Effector CD4-positive, alpha-beta T cell (primary cell): ENCODE measurements at places on chromosomes 2 and 18.

GRCh38 chr2:33437815-33438214, 38.6 kb upstream of the RASGRP3 start:
- no peak for DNase-seq

GRCh38 chr18:57595347-57595746, 8.8 kb upstream of the FECH start:
- DNase-seq: no peak

- DNase-seq: no peak
Observed at GRCh38 chr2:233844836-233845235, 9.5 kb downstream of the HJURP start.

GRCh38 chr2:51657849-51658248, 625.9 kb upstream of the NRXN1 start:
- DNase-seq: no peak

DNA sequence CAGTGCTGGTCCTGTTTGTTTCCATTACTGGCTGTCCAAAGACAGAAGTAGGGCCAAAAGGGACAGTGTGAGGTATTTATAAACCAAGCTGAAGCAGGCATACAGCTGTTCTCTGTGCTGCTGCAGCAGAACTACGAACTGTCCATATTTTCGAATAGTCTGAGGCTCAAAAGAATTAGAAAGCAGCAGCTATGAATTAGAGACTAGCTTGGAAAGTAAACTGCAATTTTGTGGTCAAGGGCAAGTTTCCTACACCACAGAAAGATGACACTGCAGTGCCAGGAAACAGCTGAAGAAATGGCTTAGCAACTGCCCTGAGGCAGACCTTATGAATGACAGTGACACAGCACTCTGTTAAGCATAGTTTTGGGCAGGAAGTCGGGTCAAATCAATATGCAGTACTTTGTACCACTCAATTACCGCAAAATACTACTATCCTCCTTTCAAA, 125.3 kb downstream of the TMEM131 start:
- DNase-seq: no peak

DNA sequence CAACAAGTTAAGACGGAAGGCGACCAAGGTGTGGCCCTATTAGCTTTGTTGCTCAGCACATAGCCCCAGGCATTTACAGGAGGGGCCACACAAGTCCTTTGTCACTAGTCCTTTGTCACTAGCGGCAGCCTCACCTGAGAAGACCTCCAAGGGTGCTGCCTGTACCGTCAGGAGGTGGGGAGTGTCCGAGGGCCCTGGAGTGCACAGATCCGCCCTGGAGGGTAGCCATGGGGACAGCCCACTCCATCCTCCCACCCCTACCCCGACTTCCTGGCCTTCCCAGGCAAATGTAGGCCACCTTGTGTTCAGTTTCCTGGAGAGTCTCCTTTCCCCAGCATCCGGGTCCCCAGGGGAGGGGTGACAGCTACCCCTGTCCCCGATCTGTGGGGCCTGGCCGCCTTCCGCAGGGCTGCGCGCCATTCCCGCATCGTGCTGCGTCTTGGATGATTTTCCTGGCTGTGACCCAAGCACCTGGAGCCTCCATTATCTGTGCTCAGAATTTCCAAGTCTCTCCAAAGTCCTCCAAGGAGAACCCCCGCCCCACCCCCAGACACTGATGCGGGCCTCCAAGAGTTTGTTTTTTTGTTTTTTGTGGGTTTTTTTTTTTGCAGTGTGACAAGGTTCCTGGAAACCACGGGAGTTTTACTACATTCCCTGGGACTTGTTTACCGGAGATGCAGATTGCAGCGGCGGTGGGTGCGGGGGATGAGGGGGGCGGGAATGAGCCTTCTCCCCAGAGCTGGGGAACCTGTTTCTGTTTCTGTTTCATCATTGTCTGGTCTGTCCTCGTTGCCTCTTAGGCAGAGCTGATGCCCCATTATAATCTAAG, 28.6 kb downstream of the TEX44 start:
- no peak for DNase-seq

DNA sequence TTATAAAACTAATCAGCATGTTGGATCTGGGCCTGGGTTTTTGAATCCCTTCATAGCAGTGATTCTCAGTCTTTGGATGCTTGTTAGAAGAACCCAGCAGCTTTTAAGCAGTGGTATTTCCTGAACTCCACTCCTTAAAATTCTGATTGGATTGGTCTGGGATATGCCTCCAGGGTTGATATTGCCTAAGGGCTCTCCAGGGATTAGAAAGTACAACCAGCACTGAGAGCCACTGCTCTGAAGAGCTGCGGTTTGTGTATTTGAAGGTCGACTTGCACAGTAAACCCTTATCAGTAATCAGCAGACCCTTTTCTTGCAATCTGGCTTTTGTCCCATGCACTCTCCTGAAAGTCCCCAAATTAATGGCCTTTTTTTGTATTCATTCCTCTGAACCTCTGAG, 17.0 kb upstream of the RBMS1 start:
- DNase-seq: no peak

- no peak for DNase-seq
Observed at GRCh38 chr2:172993139-172993538, 82.5 kb upstream of the MAP3K20 start.

- no peak for DNase-seq
Observed at GRCh38 chr18:58128381-58129374, 84.7 kb downstream of the NEDD4L start.

GRCh38 chr2:232635820-232636219, 2.4 kb downstream of the EFHD1 start:
- DNase-seq: no peak

GRCh38 chr18:26777351-26778053, 88.0 kb downstream of the AQP4 start:
- DNase-seq: no peak

- DNase-seq: no peak
Observed at GRCh38 chr18:76315722-76316230, 179.3 kb downstream of the ZNF516 start.

DNA sequence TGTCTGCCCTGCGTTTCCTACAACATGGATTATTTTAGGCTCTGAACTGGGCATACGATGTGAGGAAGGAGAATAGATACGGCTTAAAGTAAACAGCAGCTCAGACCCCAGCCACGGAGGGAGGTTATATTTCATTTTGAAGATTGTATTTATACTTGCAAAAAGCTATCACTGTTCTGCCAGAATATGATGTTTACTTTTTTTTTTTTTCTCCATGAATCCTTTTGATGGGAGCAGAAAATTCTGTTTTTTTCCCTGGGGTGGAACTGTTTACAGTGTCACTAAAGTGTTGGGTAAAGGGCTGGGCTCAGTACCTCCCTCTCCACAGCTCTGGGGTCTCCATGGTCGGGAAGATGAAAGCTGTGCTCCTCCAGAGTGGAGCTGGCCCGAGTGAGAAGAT, 13.1 kb downstream of the PCARE start:
- DNase-seq: no peak

DNA sequence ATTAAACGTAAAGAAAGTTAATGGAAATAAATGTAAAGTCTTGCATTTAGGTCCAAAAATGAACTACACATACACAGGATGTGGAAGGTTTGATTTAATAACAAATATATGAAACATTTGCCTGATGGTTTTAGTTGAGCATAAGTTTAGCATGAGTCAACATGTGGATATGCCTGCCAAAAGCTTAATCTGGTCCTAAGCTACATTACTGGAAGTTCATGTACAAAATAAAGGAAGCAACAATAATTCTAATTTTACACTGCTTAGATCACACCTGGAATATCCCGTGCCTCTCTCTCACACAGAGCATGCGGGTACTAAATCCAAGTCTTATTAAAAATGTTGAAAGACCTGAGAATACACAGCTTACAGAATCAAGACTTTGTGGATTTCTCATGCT, 276.5 kb upstream of the NRP2 start:
- no peak for DNase-seq

- DNase-seq: no peak
Observed at GRCh38 chr18:45197526-45197970, 417.7 kb upstream of the SLC14A2 start.

DNA sequence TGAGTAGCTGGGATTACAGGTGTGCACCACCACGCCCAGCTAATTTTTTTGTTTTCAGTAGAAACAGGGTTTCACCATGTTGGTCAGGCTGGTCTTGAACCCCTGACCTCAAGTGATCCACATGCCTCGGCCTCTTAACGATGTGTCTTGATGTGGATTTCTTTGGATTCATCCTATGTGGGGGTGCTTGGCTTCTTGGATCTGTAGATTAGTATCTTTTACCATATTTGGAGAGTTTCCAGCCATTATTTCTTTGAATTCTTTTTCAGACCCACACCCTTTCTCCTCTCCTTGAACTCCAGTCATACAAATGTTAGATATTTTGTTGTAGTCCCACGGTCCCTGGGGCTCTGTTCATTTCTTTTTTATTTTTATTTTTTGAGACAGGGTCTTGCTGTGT, 6.8 kb upstream of the TOGARAM2 start:
- no peak for DNase-seq

- DNase-seq: no peak
Observed at GRCh38 chr2:133072837-133073694, 403.1 kb upstream of the LYPD1 start.

DNA sequence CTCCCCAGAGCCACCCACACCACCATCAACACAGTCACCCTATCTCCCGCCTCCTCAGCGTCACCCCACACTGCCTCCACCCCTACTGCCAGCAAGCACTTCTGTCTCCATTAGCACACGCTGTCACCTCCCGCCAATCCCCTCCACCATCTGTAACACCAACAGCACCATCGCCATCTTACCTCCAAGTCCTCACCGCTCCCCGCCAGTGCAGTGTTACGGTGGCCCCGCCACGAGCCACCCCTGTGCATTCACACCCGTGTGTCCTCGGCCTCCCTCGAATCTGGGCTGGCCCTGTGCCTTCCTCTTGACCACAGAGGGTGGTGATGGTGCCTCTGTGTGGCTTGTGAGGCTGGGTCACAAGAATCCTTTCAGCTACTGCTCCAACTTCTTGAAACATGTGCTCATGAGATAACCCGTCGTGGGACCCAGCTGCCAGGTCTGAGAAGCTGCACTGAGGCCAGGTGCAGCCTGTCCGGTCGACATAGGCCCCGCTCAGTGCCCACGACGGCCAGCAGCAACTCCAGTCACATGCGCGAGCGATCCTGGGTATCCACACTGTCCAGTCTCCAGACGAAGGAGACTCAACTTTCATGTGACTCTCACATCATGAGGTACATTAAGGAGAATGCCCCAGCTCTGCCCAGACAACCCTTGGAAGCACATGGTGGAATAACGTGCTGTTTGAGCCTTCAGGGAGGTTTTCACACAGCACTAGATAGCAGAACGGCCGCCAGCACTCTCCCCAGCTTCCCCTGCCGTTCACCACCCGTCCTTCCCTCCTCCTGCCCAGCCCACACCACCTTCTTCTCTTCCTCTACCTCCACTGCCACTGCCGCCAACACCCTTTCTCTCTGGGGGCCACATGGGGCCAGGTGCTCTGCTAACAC, 72.6 kb upstream of the ASB18 start:
- no peak for DNase-seq

DNA sequence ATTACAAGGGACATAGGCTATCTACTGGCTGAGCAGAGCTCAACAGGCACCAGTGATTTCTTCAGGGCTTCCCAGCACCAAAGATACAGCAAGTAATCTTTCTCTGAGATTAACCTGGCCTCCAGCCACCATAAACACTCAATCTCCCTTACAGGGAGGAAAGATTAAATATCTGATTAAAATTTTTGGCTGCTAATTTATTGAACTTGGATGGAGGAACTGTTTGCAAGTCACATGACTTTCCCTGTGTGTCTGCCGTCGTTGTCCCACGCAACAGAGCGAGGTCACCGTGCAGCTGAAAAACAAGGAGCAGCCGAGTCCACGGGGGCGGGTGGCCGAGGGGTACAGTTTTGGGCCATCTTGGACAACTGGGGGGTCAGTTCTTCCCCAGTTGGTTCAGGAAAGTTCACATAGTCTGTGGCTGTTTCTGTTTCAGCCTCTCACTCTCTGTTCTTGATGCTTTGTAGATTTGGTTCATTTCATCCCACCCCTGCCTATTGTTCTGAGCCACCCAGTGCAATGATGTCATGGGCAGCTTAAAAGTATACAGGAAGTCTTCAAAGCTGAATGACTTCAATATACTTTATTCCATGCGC, 186.8 kb upstream of the CTAGE1 start:
- DNase-seq: no peak

DNA sequence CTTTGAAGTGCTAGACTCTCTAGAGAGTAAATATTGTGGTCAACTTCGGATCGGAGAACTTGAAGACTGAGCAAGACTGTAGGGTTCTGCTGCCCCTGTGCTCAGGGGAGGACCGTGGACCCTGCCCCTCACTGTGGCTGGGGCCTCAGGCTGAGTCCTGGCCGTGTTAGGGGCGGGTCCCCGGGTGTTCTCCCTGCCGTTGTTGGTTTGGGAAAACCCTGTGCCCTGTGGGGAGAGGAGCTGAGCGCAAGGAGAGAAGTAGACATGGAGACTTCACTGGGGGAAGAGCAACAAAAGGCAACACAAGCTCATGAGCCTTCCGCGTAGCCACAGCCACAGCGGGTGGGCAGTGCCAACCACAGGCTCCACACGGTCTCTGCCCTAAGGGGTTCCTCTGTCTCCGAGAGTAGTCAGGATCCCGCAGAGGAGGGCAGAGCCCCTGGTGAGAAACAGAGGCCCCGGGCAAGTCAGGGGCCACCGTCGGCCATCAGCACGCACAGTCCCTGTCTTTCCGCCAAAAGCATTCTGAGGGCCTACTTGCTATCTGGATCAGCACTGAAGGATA, 53.1 kb downstream of the NTSR2 start:
- DNase-seq: no peak

- DNase-seq: no peak
Observed at GRCh38 chr2:28240937-28241336, 151.7 kb upstream of the FOSL2 start.
